Breast epithelium (tissue), 4 donors: ENCODE measurements at places on chromosomes 13 and 19. TPM values are rescaled to one million over a fixed set of nuclear protein-coding genes. Genes with fewer than 3 reads are reported as not detected.
A peak's percentile ranks its signal among the peaks of the same experiment; 100 is the strongest.

GRCh38 chr19:39405958-39406655, 540 bp upstream of the ZFP36 start:
- peaks cover 6% of the 10 kb centered on the region for H3K36me3 ChIP-seq
- no peaks in the 10 kb centered on the region for H3K27me3 ChIP-seq
- H3K27ac ChIP-seq: peak overlapping the region; percentile 100
- peak overlapping the region; percentile 81 for H3K4me3 ChIP-seq
- H3K4me1 ChIP-seq: peaks cover 13% of the 10 kb centered on the region

GRCh38 chr19:31353833-31354232, 4.6 kb upstream of the TSHZ3 start:
- H3K27ac ChIP-seq: no peak overlapping the region
- H3K4me3 ChIP-seq: no peak overlapping the region
- no peaks in the 10 kb centered on the region for H3K4me1 ChIP-seq
- no peaks in the 10 kb centered on the region for H3K36me3 ChIP-seq
- peaks cover 26% of the 10 kb centered on the region for H3K27me3 ChIP-seq
- DNase-seq: no peak

ZNF581 gene
- total RNA-seq: 16.7 TPM

DNA sequence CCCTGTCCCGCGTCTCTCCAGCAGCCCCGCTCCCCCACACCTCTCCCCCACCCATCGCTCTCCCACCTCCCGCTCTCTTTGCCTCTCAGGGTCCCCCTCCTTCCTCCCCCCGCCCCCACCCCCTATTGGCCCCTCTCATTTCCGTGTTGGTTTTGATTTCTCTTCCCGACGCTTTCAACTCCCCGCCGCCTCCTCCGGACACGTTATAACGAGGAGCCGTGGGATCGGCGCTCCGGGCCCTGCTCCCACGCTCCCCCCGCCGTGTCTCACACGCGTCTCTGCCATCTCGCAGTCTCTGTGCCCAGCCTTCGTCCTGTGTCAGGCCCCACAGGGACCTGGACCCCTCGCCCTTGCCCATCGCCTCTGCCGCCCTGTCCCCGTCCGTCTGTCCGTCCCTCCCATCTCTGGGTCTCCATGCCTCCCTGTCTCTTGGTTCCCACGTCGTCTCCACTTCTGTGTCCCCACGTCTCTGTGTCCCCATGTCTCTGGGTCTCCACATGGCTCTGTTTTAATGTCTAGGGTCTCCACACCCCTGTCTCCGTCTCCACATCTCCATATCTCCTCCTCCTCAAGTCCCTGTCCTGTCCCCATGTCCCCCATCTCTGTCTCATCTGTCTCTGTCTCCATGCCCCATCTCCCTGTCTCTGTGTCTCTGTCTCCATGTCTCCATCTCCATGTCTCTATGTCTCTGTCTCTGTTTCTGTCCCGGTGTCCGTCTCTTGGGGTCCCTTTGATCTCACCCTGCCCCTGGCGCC, 13.1 kb downstream of the ERFL start:
- no peaks in the 10 kb centered on the region for H3K36me3 ChIP-seq
- DNase-seq: no peak
- peaks cover 3% of the 10 kb centered on the region for H3K4me1 ChIP-seq
- no peak overlapping the region for H3K27ac ChIP-seq

IZUMO2 gene
- not detected for total RNA-seq

- no peak overlapping the region for H3K27ac ChIP-seq
- no peaks in the 10 kb centered on the region for H3K36me3 ChIP-seq
- H3K27me3 ChIP-seq: no peaks in the 10 kb centered on the region
- no peak for DNase-seq
- no peak overlapping the region for H3K4me3 ChIP-seq
Observed at GRCh38 chr13:105972811-105973590, 562.5 kb downstream of the EFNB2 start.

GPR4 gene
- 8.8 TPM for total RNA-seq

CEACAM3 gene
- 0.64 TPM for total RNA-seq

PEG3 gene
- 17.0 TPM for total RNA-seq

KLK14 gene
- not detected for total RNA-seq

CEACAM1 gene
- 0.64 TPM for total RNA-seq

GRCh38 chr13:91045351-91046034, 302.0 kb upstream of the MIR17HG start:
- no peak overlapping the region for H3K4me3 ChIP-seq
- no peaks in the 10 kb centered on the region for H3K27me3 ChIP-seq
- no peak overlapping the region for H3K27ac ChIP-seq
- no peaks in the 10 kb centered on the region for H3K36me3 ChIP-seq

ELAVL3 gene
- not detected for total RNA-seq

METTL21C gene
- total RNA-seq: not detected

GPR12 gene
- total RNA-seq: 0.32 TPM

ZNF383 gene
- total RNA-seq: 10.5 TPM

DNA sequence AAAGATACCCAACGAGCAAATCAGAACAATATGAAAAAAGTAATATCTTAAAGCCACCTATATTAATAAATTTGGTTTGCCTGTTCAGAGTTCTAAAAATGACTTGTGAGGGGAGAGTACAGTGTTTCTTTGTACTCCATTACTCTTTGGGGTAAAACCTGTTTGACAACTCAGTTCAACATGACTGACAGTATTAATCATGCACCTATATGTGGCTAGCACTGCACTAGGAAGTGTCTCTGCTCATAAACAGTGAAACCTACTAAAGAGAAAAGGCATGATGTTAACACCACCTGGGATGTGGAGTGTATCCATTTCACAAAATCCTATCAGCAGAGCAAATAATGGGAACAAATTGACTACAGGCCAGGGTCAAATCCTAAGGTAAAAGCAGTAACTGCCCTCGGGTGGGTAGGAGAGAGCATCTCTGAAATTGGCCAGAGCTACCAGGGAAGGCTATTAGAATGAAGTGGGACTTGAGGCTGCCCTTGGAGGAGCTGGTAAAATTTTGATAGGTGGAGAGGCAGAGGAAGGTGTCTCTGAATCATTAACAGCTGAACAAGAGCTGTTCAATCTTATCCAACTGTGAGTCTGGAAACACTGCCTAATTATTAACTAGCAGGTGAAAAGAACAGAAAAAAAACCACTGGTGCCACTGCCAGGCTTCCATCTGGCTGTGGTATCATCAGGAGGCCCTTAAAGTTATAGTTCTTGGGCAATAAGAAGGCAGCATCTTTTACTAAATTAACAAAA, 365.1 kb downstream of the DNAJC15 start:
- peak overlapping the region; percentile 25 for H3K27ac ChIP-seq
- no peaks in the 10 kb centered on the region for H3K4me1 ChIP-seq
- DNase-seq: no peak
- no peak overlapping the region for H3K4me3 ChIP-seq

DNA sequence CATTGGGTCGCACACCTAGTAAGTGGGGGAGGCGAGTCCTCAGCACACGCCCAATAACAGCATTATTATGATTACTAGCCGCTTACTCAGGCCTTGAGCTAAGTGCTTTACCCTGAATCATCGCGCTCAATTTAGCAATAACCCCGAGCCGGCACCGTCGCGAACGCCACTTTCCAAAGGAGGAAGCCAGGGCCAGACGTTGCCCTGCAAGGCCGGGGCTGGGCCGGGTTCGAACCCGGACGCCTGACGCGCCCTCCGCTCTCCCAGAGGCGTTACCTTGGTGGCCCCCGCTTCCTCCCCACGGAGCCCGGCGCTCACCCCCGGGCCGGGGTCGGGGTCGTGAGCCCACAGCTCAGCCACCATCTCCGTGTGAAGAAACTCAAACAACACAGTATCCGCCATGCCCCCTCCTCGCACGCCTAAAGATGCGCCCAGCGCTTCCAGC, at the start of gene TRAPPC6A:
Gene TRAPPC6A (minus strand): TSS at position 421 of the 445 bp plus-strand sequence. CDS start 19 bp downstream, at position 402.
- H3K4me1 ChIP-seq: peaks cover 2% of the 10 kb centered on the region
- H3K27me3 ChIP-seq: no peaks in the 10 kb centered on the region
- peak within 1 kb of the TSS; percentile 92 for H3K4me3 ChIP-seq
- peak within 1 kb of the TSS; percentile 95 for H3K27ac ChIP-seq

IGFL2 gene
- total RNA-seq: not detected

- H3K27me3 ChIP-seq: no peaks in the 10 kb centered on the region
- no peak overlapping the region for H3K27ac ChIP-seq
- no peak overlapping the region for H3K4me3 ChIP-seq
- H3K4me1 ChIP-seq: no peaks in the 10 kb centered on the region
- H3K36me3 ChIP-seq: peaks cover 16% of the 10 kb centered on the region
Observed at GRCh38 chr13:114248011-114248410, 13.3 kb downstream of the CDC16 start.

RFXANK gene
- total RNA-seq: 43.9 TPM

GRCh38 chr19:35487656-35488182, 2.5 kb downstream of the KRTDAP start:
- no peak for DNase-seq
- no peak overlapping the region for H3K4me3 ChIP-seq
- H3K27ac ChIP-seq: no peak overlapping the region
- H3K4me1 ChIP-seq: no peaks in the 10 kb centered on the region
- no peaks in the 10 kb centered on the region for H3K27me3 ChIP-seq
- H3K36me3 ChIP-seq: no peaks in the 10 kb centered on the region

DNA sequence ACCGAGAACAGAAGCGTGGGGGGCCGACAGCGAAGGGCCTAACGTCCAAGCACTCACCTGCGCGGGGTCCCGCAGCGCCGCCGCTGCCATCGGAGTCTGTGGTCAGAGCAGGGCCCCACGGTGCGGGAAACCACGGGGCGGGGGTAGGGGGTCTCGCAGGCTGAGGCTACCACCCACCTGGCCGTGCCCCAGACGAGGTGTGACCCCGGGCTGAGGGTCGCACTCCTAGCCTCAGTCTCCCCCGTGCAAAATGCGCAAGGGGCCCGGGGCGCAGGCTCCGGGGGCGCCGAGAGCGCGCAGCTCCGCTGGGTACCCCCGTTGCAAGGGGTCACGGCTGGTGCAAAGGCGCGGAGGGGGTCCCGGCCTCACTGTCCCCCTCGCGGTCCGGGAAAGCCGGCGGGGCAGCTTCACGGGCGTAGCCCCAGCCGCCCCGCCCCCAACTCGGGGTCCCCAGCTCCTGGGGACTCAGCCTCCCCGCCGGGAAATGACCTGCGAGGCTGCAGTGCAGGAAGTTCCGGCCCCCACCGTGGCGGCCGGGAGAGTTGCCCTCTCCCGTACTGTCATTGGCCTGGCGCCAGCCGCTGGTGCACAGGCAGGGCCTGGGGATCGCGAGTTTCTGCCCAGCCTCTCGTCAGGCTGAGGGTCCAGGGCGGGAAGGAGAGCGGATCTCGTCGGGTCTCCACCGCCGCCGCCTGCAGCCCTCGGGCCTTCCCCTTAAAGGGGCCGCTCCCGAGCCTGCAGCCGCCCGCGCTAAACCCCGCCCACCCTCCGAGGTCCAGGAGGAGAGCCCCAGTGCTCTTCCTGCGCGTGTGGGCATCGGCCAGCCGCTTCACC, at the start of gene ZNF792:
Gene ZNF792 (minus strand): TSS at position 657 of the 834 bp plus-strand sequence. CDS start 567 bp downstream, at position 90.
- no peaks in the 10 kb centered on the region for H3K4me1 ChIP-seq
- peak within 1 kb of the TSS; percentile 75 for H3K27ac ChIP-seq
- no peaks in the 10 kb centered on the region for H3K27me3 ChIP-seq
- H3K4me3 ChIP-seq: peak within 1 kb of the TSS; percentile 95
- peak; percentile 34 for DNase-seq
- H3K36me3 ChIP-seq: peaks cover 15% of the 10 kb centered on the region

SEMA6B gene
- total RNA-seq: 8.8 TPM

DNAAF3 gene
- total RNA-seq: not detected

GRCh38 chr19:56131651-56132050, 9.4 kb upstream of the ZNF444 start:
- no peaks in the 10 kb centered on the region for H3K4me1 ChIP-seq
- H3K36me3 ChIP-seq: no peaks in the 10 kb centered on the region
- H3K27ac ChIP-seq: peak overlapping the region; percentile 52
- H3K27me3 ChIP-seq: no peaks in the 10 kb centered on the region
- no peak overlapping the region for H3K4me3 ChIP-seq

GRCh38 chr19:45971260-45971902, 2.3 kb downstream of the NOVA2 start:
- peaks cover 69% of the 10 kb centered on the region for H3K27me3 ChIP-seq
- peak overlapping the region; percentile 64 for H3K4me3 ChIP-seq
- H3K36me3 ChIP-seq: no peaks in the 10 kb centered on the region
- DNase-seq: no peak
- H3K4me1 ChIP-seq: no peaks in the 10 kb centered on the region

ICAM5 gene
- 1.3 TPM for total RNA-seq

DNA sequence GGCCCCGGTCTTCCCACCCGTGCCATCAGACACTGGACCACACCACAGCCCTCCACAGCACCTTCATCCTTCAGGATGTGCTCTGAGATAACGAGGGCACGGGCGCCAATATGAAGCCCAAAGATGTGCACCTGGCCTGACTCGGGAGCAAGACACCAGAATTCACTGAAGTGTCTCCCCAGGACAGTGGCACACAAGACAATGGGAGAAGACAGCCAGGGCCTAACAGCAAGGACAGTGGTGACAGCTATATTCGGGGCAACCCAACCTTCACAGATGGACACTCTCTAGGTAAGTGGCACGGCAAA, 7.2 kb downstream of the DDX39A start:
- peaks cover 28% of the 10 kb centered on the region for H3K36me3 ChIP-seq
- H3K27me3 ChIP-seq: no peaks in the 10 kb centered on the region
- H3K4me3 ChIP-seq: no peak overlapping the region
- H3K4me1 ChIP-seq: no peaks in the 10 kb centered on the region

GRCh38 chr13:33191425-33192210, 93.9 kb downstream of the STARD13 start:
- DNase-seq: no peak
- H3K4me1 ChIP-seq: no peaks in the 10 kb centered on the region
- no peaks in the 10 kb centered on the region for H3K27me3 ChIP-seq
- no peaks in the 10 kb centered on the region for H3K36me3 ChIP-seq

DNA sequence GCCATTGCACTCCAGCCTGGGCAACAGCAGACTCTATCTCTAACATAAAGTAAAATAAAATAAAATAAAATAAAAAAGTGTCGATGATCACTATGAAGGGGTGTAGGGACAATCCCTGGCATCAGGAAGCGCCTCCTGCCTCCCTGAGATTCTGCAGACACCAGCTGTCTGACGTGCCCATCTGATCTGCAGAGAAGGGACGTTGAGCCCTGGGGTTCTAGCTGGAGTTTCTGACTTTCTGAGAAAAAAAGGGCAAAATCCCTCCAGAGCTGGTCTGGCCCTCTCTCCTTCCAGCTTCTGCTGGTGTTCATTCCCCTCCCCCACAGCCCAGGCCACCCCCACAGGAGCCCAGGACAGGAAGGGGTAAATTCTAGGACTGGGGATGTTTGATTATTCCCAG, 2.4 kb upstream of the ADGRE5 start:
- H3K27me3 ChIP-seq: no peaks in the 10 kb centered on the region
- no peak for DNase-seq
- H3K4me3 ChIP-seq: no peak overlapping the region
- no peaks in the 10 kb centered on the region for H3K36me3 ChIP-seq
- no peaks in the 10 kb centered on the region for H3K4me1 ChIP-seq

- no peak overlapping the region for H3K4me3 ChIP-seq
- H3K4me1 ChIP-seq: no peaks in the 10 kb centered on the region
- H3K36me3 ChIP-seq: no peaks in the 10 kb centered on the region
- no peak for DNase-seq
Observed at GRCh38 chr13:112064222-112064621, 2.7 kb upstream of the SOX1 start.
